ENCODE measurements at places on chromosomes 12 and 14. TPM values are rescaled to one million over a fixed set of nuclear protein-coding genes. Genes with fewer than 3 reads are reported as not detected.
A peak's percentile ranks its signal among the peaks of the same experiment; 100 is the strongest.

EIF4B gene
- 834 TPM for total RNA-seq

RARG gene
- total RNA-seq: 11.9 TPM

WASHC4 gene
- 96.7 TPM for total RNA-seq

ACTN1 gene
- 152 TPM for total RNA-seq

LGR5 gene
- total RNA-seq: not detected

KITLG gene
- 3.2 TPM for total RNA-seq

SLC15A5 gene
- not detected for total RNA-seq

RD3L gene
- not detected for total RNA-seq

PPP4R4 gene
- total RNA-seq: not detected

MFAP5 gene
- total RNA-seq: 0.13 TPM

TIGAR gene
- 14.0 TPM for total RNA-seq

FKBP11 gene
- total RNA-seq: 9.9 TPM

KCNJ8 gene
- total RNA-seq: under 0.01 TPM

CCDC177 gene
- not detected for total RNA-seq

DNA sequence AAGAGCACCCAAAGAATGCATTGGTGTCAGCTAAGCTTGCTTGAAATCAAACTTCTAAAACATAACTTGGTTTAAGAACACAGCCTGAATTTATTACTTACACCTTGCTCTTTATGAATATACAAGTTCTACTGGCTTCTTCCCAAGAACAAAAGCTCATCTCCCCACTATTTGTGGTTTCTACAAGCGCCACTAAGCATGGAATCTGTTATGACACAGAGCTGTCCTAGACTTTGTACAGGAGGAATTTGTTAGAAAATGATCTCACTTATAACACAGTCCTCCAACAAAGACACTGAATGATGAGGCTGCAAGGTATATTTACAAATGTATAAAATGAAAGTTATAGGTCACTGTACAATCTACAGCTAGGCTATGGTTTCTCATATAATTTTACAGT is 452.1 kb downstream of the BCAT1 start:
- no peak for DNase-seq

DNA sequence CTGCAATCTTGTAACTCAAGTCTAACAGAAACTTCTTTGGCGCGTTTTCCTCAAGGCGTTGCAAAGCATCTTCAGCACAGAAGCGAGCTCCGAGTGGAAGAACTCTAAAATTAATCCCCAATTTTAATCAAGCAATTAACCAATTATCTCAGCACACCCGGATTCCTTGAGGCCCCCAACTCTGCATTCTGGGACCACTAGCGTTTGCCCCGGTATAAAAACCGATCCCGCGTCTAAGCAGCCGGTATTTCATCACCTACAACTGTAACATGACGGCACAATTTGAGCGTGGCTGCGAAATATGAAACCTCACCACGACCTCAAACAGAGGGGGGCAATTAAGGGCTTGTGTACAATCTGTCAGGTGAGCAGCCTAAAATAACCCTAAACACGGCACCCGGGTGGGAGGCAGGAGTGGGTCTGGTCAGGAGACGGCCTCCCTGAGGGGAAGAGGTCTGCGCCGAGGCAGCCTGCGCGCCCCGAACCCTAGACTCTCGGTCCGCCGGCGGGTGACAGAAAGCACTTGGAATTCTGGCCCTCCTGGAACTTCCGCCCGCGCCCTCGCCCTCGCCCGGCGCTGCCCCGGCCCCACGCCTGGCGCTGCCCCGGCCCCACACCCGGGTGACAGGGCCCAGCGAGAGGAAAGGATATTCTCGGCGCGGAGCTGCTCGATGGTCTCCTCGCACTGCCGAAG is 594 bp downstream of the ZCCHC8 start:
- DNase-seq: peak; percentile 75

GRCh38 chr14:58711382-58711781 is 73.6 kb downstream of the DACT1 start:
- no peak for DNase-seq

GRCh38 chr14:70642303-70643235 is 853 bp downstream of the TTC9 start:
- DNase-seq: no peak

GRCh38 chr12:93318720-93319522 is 58.8 kb upstream of the NUDT4 start:
- no peak for DNase-seq

DNA sequence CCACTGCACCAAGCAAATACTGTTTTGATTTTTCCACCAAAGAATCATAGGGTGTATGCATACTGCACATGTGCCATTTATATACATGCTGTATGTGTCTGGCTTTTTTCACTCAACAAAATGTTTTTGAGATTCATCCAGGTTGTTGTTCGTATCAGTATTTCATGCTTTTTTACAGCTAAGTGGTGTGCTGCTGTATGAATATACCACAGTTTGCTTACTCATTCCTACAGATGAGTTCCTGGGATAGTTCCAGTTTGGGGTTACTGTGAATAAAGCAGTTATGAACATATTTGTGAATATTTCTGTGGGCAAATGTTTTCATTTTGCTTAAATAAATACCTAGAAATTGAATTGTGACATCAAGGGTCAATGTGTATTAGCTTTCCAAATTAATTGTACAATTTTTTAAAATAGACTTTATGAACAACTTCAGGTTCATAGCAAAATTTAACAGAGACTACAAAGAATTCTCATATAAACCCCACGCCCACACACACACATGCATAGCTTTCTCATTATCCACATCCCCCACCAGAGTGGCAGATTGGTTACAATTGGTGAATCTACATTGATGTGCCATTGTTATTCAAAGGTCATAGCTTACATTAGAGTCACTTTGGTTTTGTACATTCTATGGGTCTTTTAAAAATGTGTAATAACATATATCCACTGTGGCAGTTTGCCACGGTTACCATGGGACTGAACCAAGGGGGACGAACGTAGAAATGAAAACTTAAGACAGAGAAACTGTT is 6.9 kb upstream of the KRT6A start:
- DNase-seq: no peak

GRCh38 chr14:48325486-48325885 is 650.1 kb upstream of the MDGA2 start:
- no peak for DNase-seq

- DNase-seq: no peak
Measured at GRCh38 chr14:32332415-32333316, 3.6 kb downstream of the AKAP6 start.

DNA sequence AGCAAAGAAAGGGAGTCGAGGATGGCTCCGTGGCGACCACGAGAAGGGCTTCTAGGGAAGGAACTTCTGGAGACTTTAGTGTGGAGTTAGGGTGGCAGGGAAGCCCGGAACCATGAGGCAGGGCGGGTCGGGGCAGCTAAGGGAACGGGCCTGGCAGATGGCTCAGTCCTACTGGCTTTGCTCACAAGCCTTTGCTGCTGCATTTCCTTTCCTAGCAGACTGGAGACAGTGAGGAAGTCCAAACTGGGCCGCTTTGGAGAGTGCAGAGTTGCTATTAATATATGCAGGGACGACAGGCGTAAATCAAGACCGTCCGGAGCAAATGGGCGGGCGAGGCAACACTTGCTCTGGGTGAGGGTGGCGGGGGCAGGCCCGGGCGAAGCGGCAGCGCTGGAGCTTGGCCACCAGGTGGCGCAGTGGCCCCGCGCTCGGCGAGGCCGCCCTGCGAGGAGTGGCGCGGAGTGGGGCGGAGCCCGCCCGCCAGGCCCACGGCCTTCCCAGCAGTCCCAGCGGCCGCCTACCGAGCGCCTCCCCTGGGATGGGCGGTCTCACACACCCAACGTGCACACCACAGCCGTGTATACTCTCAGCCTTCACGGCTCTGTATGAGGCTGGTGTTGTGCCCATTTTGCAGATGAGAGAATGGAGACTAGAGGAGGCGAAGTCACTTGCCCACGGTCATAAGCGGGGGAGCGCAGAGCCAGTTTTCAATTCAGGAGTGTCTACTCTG is 24.4 kb upstream of the LRTM2 start:
- peak; percentile 65 for DNase-seq

DNA sequence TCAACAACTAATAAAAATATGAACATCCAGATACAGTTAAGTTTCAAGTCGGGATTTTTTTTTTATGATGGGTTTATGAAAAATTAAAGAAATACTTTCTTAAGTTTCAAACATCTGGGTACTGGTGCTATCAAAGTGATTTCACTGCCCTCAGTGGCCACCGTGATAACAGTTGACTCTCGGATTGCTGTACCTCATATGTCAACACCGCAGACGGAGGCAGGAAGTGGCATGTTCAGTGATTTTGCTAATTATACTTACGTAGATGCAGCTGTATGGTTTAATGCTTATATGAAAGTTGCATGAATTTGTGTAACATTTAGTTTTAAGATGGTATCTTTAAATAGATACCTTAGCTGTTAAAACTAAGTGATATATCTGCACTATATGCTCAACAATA is 20.8 kb upstream of the FBLN5 start:
- DNase-seq: no peak

GRCh38 chr12:77845831-77846230 is 15.1 kb downstream of the NAV3 start:
- DNase-seq: peak; percentile 84

- no peak for DNase-seq
Measured at GRCh38 chr14:52366796-52367315, 52.7 kb downstream of the PTGER2 start.

DNA sequence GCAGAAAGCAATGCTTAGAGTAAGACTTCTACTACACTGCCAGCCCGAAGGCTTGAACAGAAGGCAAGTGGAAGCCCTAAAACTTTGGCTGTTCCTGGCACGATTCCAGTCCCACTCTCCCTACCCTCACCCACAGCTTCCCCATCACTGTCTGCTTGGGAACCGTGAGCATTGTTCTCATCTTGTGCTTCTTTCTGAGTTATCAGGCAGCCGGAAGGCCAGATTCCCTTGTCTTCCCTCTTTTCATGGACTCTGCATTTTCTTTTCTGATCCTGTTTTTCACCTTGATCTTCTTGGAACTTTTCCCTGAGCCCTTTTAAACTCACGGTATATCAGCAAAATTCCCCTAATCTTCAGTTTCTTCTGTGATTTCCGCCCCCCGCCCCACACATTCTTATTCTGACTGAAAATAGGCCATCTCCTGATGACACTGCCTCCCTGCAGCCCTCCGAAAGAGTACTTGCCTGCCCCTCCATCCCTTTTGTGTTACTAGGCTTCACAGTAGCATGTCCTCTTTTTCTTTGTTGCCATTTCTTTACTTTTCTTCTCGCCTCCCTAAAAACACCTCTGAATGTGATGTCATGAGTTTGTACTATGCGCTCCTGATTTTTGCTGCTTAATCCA is 29.9 kb downstream of the RCOR1 start:
- no peak for DNase-seq

GRCh38 chr14:96039633-96040311 is 610 bp downstream of the C14orf132 start:
- no peak for DNase-seq

DNA sequence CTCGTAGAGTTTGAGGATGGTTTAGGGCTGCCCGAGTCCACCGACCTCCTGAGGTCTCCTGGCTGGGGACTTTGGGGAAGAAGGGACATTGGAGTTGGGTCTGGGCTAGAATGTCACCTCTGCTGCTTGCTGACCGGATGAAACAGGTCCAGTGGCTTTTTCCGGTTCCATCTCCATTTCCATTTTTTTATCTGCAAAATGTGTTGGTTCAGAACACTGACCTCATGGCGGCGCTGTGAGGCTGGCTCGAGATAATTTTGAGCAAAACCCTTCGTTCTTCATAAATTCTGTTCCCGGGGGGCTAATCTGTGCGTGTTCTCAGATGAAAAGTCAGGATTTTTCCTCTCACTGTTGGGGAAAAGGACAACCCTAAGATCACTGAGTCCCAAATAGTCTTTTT is 11.7 kb upstream of the MYL2 start:
- DNase-seq: no peak

GRCh38 chr14:103451401-103451800 is 66.2 kb downstream of the MARK3 start:
- no peak for DNase-seq

- DNase-seq: no peak
Measured at GRCh38 chr12:47303995-47304560, 224.3 kb upstream of the AMIGO2 start.

DNA sequence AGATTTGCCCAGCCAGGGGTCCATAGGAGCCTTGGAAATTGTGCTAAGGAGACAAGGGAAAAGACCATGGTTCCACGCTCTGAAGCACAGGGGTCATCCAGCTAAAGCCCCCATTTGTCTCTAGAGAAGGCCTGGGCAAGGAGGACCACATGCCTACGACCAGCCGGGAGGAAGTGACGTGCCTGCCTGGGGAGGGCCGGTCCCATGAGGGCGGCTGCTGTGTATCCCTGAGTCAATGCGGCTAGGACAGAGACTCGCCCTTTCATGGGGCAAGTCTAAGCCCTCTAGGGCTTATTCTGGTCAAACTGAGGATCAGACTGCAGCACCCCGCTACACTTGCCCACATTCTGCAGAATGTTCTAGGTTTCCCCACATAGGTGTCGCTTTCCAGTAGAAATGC is 20.6 kb upstream of the RIN3 start:
- DNase-seq: no peak

GRCh38 chr14:104435147-104436046 is 144.2 kb upstream of the C14orf180 start:
- no peak for DNase-seq

GRCh38 chr12:47636908-47637780 is 68.7 kb downstream of the RPAP3 start:
- DNase-seq: peak; percentile 40

- no peak for DNase-seq
Measured at GRCh38 chr12:5318874-5319273, 113.0 kb upstream of the NTF3 start.
